ENCODE measurements at places on chromosomes 13 and 19.

GRCh38 chr19:1042689-1043511, 3.0 kb downstream of the ABCA7 start:
- no peak for DNase-seq

DNA sequence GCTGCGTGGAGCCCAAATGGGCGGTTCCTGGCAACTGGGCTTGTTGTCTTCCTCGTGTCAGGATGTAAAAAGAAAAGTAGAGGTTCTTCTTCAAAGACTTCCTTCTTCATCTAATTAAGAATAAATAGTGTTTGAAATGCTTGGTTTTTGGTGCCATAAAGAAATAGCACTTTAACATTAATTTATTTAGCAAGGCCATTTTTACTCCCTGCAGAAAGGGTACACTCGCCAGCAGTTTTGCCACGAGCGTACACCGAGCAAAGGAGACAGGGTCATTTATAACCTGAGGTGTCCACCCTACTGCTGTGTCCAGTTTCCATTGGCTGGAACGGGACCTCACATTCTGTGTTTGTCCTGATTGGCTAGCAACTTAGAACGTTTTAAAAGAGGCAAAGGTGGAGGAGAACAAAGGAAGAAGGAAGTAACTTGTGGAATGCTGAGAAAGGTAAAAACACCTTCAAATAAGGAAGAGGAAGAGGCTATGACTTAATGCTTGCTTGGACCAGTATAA, 21.8 kb upstream of the OR10H1 start:
- DNase-seq: no peak

GRCh38 chr19:17136021-17136420, 60.4 kb downstream of the MYO9B start:
- no peak for DNase-seq

- no peak for DNase-seq
Measured at GRCh38 chr13:62093984-62094780, 678.5 kb upstream of the PCDH20 start.

- no peak for DNase-seq
Measured at GRCh38 chr13:20136781-20137703, 23.8 kb downstream of the GJA3 start.

DNA sequence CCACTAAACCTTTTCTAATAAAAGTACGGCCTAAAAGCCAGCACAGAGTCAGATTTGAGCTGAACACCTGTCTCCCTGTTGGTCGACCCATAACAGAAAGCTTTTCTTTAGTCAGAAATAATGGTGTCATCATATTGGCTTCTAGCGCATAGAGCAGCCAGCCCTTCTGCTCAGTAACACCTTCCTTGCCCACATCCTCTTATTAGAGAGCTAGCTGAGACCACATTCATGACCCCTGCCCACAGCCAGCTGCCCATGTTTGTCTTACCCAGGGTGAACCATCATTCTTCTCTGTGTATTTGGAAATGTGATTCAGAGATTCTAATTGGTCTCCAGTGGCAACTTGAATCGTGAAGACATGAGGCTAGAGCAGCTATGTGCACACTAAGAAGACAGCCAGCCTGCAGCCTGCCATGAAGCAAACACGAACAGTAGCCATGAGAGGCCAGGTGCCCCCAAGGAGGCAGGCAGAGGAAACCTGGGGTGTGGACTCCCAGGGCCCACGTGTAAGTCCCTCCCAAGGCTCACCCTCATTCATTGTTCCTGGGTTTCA, 82.3 kb upstream of the PDCD5 start:
- no peak for DNase-seq

DNA sequence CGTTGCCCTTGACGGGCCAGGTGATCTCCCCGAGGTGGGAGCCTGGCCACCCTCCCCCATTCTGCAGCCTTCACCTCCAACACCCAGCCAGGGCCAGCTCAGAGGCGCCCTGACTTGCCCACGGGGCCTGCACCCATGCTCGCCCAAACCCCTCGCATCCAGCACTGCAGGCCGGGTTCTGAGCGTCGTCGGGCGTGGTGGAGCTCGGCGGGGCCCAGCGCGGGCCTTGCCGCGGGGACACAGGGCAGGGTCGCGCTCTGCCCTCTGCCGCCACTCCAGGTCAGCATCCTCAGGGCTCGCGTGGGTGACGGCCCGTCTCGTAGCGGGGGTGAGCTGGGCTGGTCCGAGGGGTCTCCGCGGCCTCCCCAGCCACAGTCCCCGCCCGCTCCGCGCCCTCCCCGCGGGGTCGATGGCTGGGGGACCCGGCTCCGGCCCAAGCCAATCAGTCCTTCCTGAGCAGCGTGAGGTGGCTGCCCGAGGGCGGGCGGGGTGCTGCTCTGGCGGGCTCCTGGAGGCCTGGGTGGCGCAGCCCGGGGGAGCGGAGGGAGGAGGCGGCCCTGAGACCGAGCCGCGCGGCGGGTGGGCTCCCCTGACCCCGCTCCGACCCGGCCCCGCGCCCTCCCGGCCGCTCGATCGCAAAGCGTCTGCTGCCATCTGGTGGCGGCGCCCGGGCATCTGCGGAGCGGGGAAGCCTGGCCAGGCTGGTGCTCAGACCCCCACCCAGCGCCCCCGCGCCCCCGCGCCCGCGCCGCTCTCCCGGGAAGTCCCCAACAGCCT, 61.4 kb downstream of the CCNE1 start:
- peak; percentile 66 for DNase-seq

DNA sequence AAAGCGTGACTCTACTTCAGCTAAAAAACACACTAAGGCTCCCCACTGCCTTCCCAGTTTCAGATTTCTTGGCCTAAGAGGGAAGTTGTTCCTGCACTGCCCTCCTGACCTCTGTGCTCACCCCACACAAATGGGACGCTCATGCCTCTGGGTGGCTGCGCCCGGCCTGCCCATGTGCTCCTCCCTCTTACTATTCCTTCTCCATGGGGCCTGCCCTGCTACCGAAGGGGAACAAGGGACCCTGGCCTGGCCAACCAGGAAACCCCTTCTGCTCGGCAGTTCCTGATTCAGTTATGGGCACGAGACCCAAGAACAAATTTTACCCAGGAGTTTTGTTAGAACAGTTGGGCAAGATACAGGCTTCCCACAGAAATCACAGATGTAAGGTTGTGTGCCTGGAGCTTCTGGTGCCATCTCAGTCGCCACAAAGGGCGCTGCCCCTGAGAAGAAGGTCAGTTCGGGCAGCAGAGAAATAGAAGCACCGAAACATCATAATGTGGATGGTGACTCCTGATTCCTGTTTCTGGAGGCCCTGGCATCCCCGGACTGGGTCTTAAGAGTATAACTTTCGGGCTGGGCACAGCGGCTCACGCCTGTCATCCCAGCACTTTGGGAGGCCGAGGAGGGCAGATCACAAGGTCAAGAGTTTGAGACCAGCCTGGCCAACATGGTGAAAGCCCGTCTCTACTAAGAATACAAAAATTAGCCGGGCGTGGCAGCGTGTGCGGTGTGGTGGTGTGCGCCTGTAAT, 5.4 kb upstream of the PLPP2 start:
- no peak for DNase-seq

GRCh38 chr13:27794921-27795717, 2.8 kb downstream of the GSX1 start:
- no peak for DNase-seq

GRCh38 chr13:101739382-101740178, 287.1 kb downstream of the ITGBL1 start:
- no peak for DNase-seq

DNA sequence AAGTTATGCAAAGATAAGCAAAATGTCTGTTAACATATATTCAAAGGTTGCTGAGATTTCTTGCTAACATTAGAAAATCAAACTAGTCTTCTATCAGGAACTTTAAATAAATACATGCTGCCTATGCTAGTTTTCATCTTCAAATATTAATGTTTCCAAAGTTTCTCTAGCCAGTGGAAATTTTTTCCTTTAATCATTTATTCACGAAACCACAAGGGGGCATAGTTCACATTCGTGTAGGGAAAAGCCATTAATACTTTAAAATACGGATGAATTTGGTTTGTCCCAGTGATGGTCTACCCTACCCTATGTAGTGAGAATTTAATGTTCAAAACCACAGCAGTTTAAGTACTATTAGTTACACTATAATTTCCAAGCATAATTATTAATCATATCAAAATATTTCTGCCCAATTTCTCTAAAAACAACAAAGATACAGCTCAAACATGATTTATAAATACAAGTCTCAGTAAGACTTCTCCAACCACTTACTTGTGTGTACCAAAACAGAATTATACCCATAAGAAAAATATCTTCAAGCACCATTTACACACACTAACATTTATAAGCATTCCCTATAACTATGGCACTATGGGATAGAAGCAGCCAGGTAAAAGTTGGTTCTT, 16.2 kb downstream of the NUFIP1 start:
- no peak for DNase-seq

DNA sequence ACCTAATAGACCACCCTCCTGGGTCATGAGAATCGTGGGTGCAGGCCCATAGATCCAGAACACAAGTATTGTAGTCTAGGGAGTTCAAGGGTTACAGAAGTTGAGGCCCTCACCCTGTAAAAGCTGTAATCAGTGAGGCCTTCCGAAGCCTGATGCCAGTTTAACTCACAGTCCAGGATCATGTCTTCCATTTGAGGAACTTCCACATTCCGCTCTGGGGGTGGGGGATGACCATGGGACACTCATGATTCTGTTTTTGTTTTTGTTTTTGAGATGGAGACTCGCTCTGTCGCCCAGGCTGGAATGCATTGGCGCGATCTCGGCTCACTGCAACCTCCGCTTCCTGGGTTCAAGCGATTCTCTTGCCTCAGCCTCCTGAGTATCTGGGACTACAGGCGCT, 1.7 kb upstream of the RASIP1 start:
- no peak for DNase-seq

DNA sequence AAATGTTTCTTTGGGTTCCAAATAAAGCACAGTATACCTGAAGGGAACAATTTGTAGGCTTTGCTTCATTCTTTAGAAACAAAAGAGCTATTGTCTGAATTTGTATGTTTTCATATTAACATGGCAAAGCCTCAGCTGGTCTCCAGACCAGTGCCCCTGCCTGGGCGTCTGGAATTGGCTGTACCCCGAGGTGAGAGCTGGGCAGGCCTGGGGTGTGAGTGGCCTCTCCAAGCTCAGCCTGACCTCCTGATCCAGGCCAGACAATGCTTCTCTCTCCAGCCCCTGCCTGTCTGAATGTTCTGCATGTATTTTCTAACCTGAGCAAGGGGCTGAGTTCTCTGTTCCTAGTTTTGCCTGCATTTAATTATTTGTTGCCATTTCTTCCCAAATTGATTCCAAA, 66.3 kb upstream of the MCF2L start:
- DNase-seq: no peak

DNA sequence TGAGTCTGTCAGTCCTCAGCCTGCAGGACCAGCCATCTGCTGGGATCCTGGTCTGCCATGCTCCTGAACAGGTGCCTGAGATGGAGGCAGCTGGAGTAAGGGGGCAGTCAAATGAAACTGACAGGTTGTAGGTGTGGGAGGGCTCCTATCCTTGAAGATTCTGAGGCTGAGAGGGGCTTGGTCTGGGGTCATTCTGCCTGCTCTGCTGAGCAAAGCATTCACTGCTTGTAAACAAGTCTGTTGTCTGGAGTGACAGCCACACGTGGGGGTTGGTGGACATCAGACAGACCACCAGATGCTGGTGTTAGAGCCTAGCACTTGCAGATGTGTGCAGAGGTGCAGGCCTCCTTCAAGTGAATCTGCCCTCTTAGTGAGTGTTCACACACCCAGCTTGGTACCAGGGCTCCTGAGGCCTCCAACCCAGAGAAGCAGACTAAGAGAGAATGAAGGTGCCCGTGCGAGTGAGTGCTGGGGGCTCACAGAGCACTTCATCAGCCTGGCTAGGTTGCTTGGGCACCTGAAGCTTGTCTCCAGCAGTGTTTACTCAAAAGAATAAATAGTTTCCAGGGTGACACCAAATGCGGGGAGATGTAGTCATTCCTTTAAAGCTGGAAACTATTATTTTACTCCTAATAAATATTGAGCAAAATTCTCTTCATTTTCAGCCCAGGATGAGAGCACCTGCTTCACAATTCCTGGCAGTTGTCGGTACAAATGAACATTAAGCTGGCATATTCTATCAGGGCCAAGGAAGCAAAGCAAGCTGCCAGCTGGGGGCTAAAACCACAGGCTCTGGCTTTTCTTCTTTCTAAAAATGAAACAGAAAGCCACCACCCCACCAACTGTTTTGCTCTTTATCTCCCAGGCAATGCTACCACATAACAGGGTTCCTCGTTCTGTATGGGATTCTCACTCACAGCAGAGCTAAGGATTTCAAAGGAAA, 82.3 kb downstream of the RNASEH2B start:
- no peak for DNase-seq

- DNase-seq: no peak
Measured at GRCh38 chr19:18418029-18418482, 1.1 kb upstream of the SSBP4 start.

- DNase-seq: no peak
Measured at GRCh38 chr13:51262501-51263211, 40.5 kb downstream of the FAM124A start.

GRCh38 chr13:30759748-30760147, 24.4 kb downstream of the ALOX5AP start:
- DNase-seq: no peak

GRCh38 chr13:99565478-99566124, 64.3 kb downstream of the TM9SF2 start:
- DNase-seq: no peak

Measured in neuronal stem cell (in vitro differentiated cells).